ENCODE measurements at places on chromosomes 4 and X.
A peak's percentile ranks its signal among the peaks of the same experiment; 100 is the strongest.

DNA sequence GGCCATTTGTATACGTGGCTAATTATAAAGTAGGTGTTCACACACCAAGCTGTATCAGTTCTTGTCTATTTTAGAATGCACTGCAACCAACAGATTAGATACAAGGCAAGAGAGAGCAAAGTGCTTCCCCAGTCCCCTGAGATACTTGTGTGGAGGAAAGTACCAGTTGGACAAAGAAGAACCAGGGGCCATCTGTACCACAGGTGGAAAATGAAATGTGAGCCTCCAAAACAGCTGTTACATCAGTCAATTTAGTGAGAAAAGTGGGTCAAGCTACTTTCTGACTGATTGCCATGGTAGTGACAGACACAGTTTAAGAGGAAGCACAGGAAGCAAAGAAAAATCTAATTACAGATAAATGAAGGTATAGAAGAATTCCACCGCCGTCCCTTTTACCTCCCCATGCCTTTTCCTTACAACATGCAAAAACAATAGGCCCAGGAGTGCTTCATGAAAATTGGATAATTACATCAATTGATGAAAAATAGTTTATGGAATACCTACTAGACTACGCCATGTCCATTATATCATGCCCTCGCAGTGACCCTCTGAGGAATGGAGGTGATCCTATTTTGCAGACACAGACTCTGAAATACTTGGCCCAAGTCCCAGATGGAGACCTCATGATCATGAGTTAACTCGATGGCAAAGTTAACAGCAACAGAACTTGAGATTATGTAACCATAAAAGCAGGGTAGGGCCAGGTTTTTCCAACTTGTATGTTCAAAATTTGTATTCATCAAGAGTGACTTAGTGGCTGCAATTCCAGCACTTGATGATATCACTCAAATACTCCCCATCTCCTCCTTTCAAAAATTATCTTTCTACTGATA, 15.8 kb downstream of the SMPX start:
- no peak for DNase-seq

GRCh38 chr4:8221985-8222384, 22.9 kb downstream of the SH3TC1 start:
- DNase-seq, result no peak

GRCh38 chrX:151363316-151363715, 33.7 kb upstream of the VMA21 start:
- no peak for DNase-seq

DNA sequence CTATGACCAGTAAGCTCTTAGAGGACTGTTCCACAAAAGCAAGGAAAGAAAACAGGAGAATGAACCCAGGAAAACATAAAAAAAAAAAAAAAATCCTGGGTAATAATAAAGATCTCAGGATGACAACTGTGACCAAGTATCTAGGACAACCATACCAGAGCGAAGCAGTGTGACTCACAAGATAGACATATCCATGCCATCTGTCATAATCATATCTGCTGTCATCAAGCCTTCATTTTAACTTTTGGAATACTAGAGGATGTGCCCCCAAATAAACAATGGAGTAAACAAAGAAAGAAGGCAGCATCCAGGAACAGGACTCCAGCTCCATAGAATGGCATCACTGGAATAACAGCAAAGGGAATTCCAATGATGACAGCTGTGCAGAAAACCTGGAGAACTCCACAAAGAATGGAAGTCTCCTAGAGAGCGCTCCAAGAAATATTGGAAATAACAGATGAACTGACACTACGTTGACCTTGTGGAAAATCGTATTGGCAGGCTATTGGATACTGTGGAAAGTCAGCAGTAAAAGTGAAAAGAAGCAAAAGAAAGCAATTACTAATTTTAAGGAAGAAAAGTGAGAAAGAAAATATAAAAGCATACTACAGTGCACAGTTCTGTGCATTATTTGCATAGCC, 35.3 kb downstream of the HPGDS start:
- DNase-seq, result no peak

GRCh38 chr4:174222266-174222872, 61.1 kb downstream of the FBXO8 start:
- DNase-seq, result no peak

DNA sequence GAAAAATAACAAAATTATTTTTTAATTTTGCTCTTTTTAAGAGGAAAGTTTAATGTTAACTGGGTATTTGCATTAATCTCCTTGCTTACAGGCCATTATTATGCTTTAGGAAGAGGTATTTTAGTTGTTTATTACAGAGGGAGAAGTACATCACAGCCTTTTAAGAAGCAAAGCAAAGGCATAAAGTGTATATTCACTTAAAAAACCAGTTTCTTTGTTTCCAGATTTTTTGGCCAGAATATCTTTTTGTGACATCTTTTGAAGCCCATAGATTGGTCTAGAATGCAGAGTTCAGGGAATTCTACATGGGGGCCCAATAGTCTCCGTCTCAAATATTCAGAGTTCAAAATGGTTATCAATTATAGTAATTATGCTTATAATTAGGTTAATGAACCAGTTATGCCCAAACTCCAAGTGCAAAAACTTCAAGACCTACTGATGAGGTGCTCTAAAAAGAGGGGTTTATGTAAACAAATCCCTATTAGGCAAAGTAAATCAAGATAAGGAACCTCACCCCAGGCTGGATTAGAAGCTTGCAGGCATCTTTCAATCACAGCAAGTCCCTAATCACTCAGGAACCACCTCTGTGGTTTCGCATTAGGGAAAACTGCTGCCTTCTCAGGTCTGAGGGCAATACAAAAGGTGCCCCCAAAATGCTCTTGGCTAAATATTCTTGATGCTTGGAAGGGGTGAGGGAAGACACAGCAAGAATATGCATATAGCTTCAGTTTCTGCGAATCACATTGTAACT, 1.4 kb downstream of the CXXC4 start:
- DNase-seq, result no peak

- DNase-seq, result no peak
These were observed at the start of gene EGF for GRCh38 chr4:109912706-109913595. Gene EGF (plus strand): TSS chr4:109912883. CDS start chr4:109913336, 453 bp downstream.

- no peak for DNase-seq
These were observed 9.3 kb downstream of the KLHL15 start for GRCh38 chrX:24017674-24018073.

DNA sequence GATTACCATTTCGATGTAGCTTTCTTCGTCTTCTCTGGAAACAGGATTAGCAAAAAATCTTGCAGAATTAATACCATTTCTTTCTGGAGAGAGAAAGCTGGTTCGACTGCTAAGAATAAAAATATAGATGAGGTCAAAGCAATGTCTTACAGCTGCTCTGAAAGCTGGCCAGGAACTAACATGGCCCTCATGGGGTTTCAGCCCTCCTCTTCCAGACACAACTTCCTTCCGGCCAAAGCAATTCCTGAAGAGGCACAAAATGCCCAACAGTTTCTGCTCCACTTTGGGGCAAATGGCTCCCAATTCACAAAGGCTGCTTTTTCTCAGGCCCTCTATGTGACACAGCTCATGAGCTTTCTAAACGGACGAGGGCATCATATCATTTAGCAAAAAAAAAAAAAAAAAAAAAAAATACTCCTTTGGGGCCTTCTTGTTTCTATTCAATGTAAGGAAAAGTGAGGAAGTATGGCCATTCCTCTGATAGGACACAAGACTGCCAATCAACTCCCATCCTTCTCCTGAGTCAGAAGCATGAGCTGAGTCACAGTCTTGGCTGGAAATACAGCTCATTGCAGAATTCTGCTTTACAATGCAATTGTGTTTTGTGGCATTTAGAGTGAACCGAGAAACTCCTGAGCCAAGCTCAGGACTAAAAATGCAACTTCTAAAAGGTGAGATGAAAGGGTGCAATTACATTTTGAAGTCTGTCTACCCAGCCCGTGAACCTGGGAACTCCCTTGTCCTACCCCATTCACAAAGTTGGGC, 42.7 kb upstream of the CTAG2 start:
- no peak for DNase-seq

- DNase-seq, result no peak
These were observed 265.4 kb upstream of the ADGRL3 start for GRCh38 chr4:60934566-60935295.

- DNase-seq, result no peak
These were observed 1344.3 kb downstream of the ADGRL3 start for GRCh38 chr4:62544428-62544827.

DNA sequence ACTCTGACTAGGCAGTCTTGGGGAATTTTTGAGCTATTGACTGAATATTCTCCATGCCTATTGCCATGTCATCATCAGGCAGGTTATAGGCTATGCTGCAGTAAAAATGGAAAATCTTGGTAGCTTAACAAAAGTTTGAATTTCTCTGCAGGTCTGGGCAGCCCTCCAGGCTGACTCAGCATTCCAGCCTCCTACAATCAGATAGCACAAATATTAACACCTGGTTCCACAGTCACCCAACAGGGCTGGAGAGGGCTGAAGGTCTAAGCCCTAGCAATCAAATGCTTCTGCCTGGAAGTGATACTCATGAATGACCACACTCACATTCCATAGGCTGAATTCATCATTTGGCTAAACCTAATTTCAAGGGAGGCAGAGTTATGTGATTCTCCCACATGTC, 9.6 kb upstream of the PPP3CA start:
- DNase-seq, result no peak

DNA sequence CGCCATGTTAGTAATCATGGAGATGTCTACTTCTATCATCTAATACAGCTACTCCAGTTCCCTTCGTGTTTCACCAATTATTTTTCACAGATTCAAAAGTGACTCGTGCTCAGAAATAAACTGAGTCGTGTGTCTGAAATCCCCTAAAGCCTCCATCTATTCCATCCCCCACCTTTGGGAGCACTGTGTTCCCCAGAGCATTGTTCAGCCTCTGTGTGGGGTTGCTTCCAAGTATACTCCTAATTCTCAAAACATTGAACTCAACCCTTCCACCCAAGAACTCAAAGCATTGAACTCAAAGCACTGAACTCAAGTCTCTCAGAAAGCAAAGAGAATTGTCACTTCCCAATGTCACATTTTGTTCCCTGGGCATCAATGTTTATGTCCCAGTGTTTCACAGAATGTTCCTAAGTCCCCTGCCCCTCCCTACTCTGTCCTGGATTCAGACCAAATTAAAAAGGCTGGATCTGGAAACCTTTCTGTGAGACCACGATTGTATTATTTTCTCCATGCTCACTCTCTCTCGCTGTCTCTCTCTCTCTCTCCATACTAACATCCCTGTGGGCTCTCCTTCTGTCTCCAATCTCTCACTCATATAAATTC, 138.5 kb upstream of the QRFPR start:
- no peak for DNase-seq

GRCh38 chr4:172826861-172827260, 341.8 kb upstream of the GALNT7 start:
- DNase-seq, result no peak

- no peak for DNase-seq
These were observed 135.7 kb upstream of the SCML1 start for GRCh38 chrX:17601441-17602200.

- DNase-seq, result no peak
These were observed 4.0 kb downstream of the LONRF3 start for GRCh38 chrX:118978451-118978850.

DNA sequence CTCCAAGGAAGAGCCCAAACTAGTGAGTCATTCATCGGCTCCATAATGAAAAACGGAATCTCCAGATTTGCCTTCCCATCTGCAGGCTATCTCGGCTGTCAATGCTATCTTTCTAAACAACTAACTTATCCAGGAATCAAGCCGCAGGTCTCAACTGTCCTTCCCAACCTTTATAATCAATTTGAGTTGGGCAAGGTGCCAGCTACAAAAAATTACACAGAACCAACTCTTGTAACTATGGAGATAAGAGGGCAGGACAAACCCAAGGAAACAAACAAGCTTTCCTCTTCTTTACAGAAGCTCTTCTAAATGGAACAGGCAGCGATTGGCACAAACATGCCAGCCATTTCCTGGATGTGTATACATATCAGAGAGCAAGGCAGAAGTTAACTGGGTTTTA, 61.2 kb upstream of the RAI2 start:
- DNase-seq, result peak; percentile 68

GRCh38 chr4:93788712-93789111, 39.8 kb upstream of the ATOH1 start:
- no peak for DNase-seq

DNA sequence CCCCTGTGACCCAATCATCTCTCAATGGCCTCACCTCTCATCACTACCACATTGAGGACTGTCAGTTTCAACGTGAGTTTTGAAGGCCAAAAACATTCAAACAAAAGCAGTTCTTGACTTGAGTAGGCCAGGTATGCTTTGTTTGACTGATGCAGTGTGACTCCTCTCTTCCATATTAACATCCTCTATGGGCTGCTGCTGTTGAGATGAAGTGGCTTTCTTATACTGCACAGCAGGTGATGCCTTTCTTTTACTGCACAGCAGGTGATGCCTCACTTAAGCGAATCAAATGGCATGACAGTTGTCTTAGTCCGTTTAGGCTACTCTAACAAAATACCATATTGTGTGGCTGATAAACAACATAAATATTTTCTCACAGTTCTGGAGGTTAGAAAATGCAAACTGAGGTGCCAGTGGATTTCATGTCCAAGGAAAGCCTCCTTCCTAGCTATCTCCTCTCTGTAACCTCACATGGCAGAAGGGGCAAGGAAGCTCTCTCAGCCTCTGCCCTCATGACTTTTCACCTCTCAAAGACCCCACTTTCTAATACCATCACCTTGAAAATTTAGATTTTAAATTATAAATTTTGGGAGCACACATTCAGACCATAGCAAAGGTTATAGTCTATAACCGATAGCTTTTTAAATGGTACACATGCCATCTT, 2267.9 kb upstream of the AGA start:
- no peak for DNase-seq

DNA sequence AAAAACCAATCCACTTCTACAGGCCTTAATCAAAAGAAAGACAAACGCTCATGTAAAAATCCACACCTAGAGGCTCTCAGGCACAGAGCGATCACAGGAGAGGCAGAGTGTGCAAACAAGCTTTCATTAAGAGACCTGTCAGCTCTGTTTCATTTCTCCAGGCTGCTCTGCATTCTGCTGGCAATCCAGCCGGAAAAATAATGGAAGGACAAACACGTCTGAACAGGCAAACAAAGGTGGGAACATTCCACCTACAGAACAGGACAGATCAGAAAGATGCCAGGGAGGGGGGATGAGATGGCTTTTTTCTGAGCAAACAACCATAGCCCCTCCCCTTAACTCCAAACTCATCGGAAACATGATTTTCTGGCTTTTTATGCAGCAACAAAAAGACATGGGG, 9.7 kb downstream of the SOD3 start:
- no peak for DNase-seq

DNA sequence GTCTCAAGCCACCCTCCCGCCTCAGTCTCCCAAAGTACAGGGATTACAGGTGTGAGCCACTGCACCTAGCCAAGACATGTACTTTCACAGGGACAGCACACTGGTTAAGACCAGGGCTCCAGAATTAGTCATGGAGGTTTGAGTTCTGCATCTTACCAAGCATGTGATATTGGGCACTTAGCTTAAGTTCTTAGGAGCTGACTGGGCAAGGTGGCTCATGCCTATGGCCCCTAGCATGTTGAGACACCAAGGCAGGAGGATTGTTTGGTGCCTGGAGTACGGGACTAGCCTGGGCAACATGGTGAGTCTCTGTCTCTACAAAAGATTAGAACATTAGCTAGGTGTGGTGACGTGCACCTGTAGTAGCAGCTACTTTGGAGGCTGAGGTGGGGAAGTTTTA, 2.6 kb upstream of the TMEM192 start:
- no peak for DNase-seq

- peak; percentile 50 for DNase-seq
These were observed 7.9 kb upstream of the CFP start for GRCh38 chrX:47637546-47638195.

- peak; percentile 14 for DNase-seq
These were observed 48.4 kb downstream of the TBC1D14 start for GRCh38 chr4:6957994-6958393.

GRCh38 chrX:747176-747575, 116.6 kb downstream of the SHOX start:
- DNase-seq, result no peak
